Stimulated activated CD8-positive, alpha-beta memory T cell treated with anti-CD3 and anti-CD28 coated beads, Interleukin-4, amount 100 ng/mL, for 1 hour (primary cell): ENCODE measurements at places on chromosomes 4 and X.

DNA sequence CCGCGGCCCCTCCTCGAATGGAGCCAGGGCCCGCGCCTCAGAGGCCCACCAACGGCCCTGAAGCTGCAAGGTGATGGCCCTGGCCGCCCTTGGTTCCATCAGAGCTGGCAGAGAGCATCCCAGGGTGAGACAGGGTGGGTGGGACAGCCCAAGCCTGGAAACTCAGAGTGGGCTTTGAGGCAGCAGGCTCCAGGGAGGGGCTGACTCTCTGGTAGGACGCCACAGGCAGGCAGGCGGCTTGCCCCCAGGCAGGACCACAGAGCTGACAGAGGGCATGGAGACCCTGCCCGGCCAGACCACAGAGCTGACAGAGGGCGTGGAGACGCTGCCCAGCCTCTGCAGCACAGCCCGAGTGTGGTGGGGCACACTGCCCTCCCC is 4.8 kb downstream of the MYL5 start:
- DNase-seq, result no peak

DNA sequence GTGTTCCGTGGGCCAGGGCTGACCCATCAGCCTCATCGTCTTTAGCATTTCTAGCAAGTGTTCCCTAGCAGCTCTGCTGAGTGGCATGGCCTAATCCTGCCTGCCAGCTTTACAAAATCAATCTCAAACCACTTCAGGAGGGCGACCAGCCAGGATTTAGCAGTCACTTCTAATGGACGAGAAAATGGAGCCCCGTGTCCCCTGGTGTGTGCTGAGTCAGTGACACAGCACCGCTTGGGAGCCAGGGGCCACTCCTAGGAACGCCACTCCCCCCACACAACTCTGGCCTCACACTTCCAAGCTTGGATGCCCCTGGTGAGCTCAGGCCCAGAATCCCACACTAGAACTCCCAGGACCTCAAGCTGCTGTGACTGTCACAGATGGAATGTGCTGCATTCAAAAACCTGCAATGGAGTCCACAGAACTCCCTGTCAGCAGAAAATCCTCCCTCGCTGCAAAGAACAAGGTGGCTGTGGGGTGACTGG is 311.2 kb upstream of the GATB start:
- no peak for DNase-seq

DNA sequence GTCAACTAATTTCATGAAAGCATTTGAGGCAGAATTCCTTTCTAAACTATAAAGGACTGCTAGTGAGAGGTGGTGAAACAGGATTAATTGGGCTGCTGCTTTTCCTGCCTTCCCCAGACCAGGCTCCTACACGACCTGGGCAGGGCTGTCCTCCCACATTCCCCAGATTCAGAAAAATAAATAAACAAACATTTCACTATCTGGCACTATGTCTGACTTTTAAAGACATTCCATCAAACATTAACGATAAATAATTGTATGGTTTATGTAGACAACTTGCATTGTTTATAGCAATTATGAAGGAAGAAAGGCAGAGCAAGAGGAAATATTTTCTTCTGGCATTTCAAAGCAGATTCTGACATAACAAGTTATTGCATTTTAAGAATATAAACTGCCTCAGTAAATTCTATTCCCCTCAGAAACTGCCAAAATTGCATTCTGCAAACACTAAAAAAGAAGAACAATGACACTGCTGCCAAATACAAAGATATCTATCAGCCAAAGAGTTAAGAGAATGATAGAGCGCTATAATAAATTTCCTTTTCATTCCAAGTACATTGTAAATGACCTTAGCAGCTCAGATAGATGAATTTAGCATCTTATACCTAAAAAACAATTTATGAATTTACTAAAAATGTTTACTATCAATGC is 214.7 kb upstream of the INTU start:
- no peak for DNase-seq

GRCh38 chr4:141391771-141392170 is 171.1 kb downstream of the ZNF330 start:
- no peak for DNase-seq

DNA sequence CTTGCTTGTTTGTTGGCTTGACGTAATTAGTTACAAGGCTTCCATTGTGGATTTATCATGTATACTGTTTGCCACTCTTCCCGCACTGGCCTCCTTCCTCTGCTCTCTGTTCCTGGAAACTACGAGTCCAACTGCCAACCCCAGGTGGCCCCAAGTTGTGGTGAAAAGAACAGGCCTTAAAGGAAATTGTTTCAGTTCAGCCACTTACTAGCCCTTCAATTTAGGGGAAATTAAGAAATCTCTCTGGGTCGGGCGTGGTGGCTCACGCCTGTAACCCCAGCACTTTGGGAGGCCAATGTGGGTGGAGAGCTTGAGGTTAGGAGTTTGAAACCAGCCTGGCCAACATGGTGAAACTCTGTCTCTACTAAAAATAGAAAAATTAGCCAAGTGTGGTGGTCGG is 28.0 kb downstream of the RBM47 start:
- no peak for DNase-seq

DNA sequence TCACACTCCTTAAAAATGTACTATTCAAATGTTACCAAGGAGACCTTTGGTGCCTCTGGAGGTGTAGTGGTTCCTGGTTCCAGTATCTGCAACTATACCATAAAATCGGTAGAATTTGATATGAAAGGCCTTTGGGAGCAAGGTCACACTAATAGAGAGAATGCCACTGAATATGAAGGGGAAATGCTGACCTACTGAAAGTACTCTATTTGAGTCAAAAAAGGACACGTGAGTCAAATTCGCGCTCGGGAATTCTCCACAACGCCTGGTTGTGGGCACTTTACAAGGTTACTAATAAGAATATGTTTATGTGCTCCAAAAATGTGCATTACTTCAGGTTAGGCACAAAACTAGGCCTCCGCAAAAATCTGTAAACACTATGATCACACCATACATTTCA is 39.5 kb upstream of the RELL1 start:
- no peak for DNase-seq

GRCh38 chrX:110667706-110668105 is 127.9 kb downstream of the CHRDL1 start:
- no peak for DNase-seq

- DNase-seq, result no peak
Observed at GRCh38 chr4:30950737-30951136, 230.6 kb downstream of the PCDH7 start.

- no peak for DNase-seq
Observed at GRCh38 chr4:129144755-129145206, 48.8 kb downstream of the C4orf33 start.

GRCh38 chr4:96448315-96448872 is 608.5 kb downstream of the PDHA2 start:
- DNase-seq, result no peak

GRCh38 chr4:109574931-109575804 is 15.1 kb downstream of the MCUB start:
- DNase-seq, result no peak

- DNase-seq, result no peak
Observed at GRCh38 chrX:140090800-140091124, 125.4 kb upstream of the CXorf66 start.
